ENCODE measurements at places on chromosomes 4 and X. TPM values are rescaled to one million over a fixed set of nuclear protein-coding genes. Genes with fewer than 3 reads are reported as not detected.

GRCh38 chr4:145216535-145216934 lies 36.1 kb upstream of the OTUD4 start:
- no peak for DNase-seq

The PCYT1B gene
- polyA plus RNA-seq, result 2.9 TPM

DNA sequence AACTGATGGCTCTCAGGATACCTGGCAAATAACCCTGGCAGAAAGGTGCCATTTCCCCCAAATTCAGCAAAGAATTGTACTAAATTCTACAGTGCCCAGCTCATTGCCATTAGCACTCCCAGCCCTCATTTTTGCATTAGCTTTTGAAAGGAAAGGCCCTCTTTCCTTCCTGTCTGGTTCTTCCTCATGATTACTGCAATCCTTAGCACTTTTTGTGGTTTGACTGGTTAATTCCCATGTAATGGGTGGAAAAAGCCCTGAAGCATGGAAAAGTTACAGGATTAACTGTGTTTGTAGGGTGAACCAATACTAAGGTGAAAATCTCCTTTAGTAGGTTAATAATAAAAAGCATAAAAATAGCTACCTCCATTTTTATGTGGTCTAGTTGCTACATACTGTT lies 139.5 kb downstream of the NPNT start:
- DNase-seq, result no peak

DNA sequence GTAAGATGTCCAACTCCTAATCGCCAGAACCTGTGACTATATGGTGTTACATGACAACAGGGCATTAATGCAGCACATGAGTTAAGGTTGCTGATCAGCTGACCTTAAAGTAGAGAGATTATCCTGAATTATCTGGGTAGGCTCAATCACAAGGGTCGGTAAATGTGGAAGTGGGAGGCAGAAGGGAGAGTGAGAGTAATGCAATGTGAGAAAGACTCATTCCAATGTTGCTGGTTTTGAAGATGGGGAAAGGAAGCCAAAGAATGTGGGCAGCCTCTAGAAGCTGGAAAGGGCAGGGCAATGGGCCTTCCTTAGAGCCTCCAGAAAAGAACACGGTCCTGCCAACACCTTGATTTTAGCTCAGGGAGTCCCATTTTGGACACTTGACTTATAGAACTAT lies 67.4 kb downstream of the STX18 start:
- no peak for DNase-seq

GRCh38 chr4:73725985-73726384 lies 14.4 kb upstream of the CXCL8 start:
- no peak for DNase-seq

DNA sequence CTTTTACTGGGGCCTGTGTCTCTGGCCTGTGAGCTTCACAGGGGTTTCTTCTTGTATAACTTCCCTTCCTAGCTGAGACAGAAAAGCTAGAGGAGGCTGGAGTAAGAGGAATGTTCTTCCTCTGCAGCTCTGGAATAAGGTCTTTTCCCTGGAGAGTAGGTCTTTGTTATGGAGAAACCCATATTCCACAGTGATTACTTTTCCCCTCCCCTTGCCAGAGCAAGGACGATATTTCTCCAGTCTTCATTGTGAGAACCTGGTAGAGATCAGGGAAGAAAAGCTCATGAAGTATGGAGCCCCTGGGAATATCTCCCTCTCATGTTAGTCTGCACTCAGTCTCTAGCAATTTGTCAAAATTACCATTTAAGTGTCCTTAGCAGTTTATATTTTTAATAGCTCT lies 18.7 kb upstream of the GLRB start:
- DNase-seq, result no peak

- DNase-seq, result no peak
These were observed 16.2 kb upstream of the LAMP2 start for GRCh38 chrX:120485315-120485637.

The CT45A6 gene
- polyA plus RNA-seq, result not detected

The FGA gene
- not detected for polyA plus RNA-seq

The HMGN5 gene
- polyA plus RNA-seq, result 1.9 TPM

DNA sequence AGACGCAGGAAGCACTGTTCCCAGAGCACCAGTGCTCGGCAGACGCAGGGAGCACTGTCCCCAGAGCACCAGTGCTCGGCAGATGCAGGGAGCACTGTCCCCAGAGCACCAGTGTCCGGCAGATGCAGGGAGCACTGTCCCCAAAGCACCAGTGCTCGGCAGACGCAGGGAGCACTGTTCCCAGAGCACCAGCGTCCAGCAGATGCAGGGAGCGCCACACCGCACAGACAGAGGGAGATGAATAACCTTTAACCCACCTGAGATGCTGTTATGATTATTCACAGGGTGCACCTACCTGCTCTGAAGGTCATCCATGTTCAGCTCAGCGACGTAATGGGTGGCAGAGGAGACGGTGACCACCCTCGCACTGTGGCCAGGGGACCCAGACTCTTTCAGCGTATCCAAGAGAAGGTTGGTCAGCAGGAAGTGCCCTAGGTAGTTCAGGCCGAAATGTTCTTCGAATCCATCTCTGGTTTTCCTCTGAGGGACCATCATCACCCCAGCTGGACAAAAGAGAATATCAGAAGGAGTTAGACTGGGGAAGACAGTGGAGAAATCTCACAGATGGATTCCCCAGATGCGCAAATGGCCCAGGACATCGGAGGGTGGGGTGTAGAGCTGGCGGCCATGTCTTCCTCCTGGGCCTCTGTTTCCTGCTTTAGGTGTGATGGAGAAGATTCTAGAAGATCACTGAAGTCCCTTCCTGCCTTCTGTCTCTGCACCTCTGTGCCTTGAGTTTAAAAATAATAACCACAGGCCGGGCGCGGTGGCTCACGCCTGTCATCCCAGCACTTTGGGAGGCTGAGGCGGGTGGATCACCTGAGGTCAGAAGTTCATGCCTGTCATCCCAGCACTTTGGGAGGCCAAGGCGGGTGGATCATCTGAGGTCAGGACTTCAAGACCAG lies 234.1 kb downstream of the DHRSX start:
- DNase-seq, result no peak

The FHDC1 gene
- 0.96 TPM for polyA plus RNA-seq

DNA sequence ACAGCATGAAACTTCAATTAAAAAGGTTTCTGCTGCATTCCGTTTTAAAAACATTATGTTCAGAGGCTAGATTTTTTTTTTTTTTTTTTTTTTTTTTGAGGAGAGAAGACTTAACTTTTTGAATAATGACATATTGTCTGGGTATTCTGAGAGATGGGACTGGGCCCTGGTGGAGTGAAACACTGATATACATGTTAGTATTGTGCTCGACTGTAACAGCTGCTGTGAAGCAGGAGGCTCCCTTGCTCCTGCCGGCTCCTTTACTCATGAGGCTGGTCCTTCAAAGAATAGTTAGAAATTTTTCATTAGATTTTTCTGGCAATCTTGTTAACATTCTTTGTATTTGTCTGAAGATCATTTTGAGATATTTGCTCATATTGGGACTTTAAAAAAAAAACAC lies 73.3 kb downstream of the TMEM131L start:
- no peak for DNase-seq

All from keratinocyte (primary cell).